Eye (tissue), 1 donor: ENCODE measurements at places on chromosomes 13 and 19.

GRCh38 chr13:49297338-49297737, 49.6 kb downstream of the CDADC1 start:
- DNase-seq = no peak

DNA sequence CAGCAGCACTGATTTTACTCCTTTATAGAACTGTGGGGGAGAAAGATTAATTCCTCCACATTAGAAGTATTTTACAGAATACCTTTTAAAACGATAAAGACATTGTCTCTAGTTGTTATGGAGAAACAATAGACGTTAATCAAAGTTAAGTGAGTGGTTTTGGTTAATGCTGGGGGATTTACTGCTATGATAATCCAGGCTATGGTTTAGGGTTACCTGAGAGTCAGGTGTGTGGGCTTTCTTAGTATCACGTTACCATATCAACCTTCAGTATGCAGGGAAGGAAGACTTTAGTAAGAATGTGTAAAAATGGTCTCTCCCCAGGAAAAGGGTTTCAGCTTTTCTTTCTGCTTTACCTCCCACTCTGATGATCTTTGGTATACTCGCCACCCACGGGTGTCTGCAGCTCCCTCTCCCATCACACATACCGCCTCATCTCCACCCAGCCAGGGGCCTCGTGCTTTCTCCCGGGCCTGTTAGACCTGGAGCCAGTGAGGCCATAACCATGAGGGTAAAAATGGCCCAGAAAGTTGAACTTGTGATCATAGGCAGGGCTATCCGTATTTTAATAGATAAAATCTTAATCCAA, 45.6 kb upstream of the WDFY2 start:
- no peak for DNase-seq

DNA sequence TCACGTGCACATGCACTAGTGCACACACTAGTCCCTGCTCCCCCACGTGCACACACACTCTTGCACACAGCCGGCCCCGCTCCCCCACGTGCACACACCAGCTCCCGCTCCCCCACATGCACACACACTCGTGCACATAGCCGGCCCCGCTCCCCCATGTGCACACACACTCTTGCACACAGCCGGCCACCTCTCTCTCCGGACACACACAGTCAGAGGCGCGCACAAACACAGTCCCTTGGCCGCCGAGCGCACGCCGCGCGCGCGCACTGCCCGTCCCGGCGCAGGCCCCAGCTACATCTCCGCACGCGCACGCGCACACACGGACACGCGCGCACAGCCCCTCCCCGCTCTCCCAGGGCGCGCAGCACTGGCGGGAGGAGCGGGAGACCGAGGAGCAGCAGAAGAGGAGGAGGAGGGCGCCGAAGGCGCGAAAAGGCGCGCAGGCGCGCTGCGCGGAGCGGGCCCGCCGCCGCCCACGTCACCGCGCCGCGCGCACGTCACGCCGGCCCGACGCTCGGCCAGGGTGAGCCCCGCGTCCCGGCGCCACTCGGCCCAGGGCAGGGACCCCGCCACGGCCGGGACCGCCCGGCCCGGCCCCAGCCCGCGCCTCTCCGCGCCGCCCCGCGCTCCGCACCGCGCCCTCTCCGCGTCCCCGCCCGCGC, at the start of gene TFDP1:
Gene TFDP1 (plus strand): TSS at position 549 of the 665 bp plus-strand sequence. CDS start 1,085 bp downstream, outside the sequence.
- DNase-seq = peak; percentile 95

DNA sequence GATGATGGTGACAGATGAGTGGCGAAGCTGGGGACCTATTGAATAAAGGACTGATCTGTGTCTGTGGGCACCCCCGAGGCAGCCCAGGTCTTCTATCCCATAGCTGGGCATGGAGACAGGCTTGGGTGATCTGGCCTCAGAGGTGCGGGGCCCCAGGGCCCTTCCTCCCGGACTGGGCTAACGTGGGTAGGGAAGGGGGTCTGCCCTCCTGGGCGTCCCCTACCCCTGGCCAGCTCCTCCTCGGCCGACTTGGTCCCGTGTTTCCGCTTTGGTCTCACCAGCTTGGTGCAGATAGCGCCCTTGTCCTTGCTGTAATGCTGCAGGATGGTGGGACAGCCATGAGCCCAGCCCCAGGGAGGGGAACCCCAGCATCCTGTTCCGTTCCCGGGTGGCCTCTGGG, 3.3 kb downstream of the MATK start:
- DNase-seq = no peak

DNA sequence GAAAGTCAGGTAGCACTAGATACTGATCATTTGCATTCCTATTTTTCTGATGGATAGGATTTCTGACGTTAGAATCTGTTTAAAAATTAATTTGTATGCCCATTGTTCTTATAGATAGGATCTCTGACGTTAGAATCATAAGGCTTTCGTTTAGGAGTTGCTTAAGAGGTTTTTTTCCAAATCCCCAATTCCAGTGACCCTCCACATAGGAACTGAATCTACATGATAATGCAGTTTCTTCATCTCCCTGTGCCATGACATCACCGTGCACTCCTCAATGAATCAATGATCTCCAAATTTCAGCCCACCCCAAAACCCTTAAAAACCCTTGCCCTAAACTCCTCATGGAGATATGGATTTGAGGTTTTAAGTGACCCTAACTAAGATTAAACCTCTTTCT, 87.2 kb downstream of the RXFP2 start:
- DNase-seq = no peak

DNA sequence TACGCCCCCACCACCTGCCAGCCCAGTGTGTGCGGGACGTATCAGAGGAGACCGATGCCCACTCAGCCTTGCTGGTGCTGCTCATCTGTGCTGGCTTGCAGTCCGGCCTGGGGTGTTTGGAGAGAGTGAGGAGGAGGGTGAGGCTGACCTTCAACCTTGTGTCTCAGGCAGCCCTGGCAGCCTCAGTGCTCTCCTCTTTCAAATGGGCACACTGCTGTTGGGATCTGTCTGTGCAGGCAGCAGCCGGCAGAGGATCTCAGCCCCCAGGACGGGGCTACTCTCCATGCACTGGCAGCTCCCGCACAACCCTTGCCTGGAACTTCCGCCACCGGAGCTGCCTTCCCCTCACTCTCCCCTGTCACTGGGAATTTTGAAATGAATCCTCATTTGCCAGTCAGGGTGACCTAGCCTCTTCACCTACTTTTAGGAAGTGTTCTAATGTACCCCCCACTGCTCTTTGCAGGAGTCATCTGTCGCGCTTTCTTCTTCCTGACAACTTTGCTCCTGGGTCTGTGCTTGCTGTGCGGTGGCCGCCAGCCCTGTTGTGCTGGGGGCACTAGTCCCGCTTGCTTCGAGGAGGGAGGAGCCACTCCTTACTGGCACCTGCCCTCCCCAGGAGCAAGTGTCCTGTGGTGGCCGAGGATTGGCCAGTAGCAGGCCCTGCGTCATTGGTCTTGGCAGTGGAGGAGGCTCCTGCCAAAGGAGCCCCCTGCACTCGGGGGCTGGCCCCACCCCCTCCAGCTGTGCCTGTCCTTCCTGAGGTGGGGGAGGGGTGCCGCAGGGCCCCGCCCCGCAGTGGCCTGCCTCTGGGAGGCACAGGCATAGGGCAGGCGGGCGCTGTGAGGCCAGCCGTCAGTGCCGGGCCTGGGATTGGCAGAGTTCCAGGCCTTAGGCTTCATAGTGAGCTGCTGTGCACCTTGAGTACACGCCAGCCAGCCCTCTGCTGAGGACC, 53.4 kb downstream of the TSSK6 start:
- peak; percentile 87 for DNase-seq

GRCh38 chr19:2517881-2518601, 42.1 kb downstream of the GADD45B start:
- DNase-seq = no peak

GRCh38 chr13:28637714-28638355, 21.1 kb upstream of the POMP start:
- no peak for DNase-seq

DNA sequence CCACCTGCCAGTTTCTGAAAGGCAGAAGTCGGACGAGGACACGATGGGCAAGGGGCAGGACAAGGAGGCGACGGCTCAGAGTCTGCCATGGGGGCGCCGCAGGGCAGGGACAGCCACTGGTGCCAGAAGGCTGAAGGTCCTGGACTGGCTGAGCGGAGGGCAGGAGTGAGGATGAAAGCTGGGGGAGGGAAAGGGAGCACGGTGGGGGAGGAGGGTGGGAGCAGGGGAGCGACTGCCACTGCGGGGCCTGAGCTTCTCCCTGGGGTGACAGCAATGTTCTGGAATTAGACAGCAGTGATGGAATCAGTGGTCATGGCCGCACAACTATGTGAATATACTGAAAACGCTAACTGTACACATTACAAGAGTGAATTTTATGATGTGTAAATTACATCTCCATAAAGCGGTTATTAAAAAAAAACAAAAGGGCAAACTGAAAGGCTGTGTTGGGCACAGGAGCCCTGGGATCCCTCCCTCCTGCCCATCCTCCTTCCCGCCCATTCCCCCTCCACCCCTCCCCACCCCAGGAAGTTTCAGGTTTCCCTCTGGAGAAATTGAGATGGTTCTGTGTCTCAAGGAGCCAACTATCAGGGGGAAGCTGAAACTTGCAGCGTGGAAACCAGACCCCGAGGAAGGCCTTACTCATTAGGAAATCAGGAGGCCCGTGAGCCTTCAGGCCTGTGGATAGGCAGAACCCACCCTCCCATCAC, 15.9 kb downstream of the MLLT1 start:
- DNase-seq = peak; percentile 35

- DNase-seq = no peak
Observed at GRCh38 chr19:45577111-45577905, 7.3 kb downstream of the OPA3 start.

DNA sequence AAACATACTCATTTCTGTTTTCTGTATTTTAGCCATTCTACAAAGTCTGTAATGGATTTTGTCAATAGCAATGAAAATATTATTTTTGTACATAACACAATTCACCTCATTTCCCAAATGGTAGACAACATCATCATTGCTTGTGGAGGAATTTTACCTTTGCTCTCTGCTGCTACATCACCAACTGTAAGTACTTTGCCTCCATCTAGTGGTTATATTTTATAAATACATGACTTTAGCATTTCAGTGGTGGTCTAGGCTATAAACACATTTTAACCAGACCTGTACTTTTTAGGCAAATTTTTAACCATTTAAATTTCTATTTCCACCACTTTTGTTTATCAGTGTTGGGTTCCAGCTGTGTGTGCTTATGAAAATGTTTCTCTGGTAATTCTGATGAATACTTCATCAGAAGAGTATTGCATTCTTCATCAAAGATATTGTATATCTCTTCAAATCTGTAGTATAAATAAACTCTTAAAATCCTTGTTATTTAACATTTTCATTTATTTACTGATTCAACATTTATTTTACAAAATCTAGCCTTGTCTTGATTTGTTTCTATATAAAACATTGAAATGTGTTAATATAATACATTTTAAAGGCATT, 222.4 kb downstream of the NBEA start:
- peak; percentile 73 for DNase-seq

GRCh38 chr19:55161571-55162322, 4.2 kb upstream of the TNNI3 start:
- DNase-seq = no peak

DNA sequence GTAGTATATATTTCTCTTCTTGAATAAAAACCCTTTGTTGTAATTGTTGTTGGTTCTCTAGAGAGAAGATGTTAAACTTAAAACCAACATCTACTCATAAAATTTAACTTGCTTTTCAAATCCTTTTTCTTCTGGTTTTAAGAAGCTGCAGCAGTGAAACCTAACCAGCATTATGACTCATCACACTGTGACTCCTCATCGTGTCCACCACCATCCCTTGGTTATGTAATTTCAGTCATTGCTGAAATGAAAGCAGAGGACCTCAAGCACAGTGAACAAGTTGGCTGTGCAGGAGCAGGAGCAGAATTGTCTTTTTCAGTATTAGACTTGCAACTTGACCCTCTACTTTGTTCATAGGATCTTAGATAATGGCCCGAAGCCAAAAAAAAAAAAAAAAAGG, 64.9 kb upstream of the HTR2A start:
- no peak for DNase-seq

GRCh38 chr13:48093588-48093987, 1.3 kb downstream of the MED4 start:
- DNase-seq = no peak

- DNase-seq = no peak
Observed at GRCh38 chr13:21011378-21011777, 50.0 kb downstream of the LATS2 start.

GRCh38 chr13:73985783-73986182, 148.4 kb downstream of the KLF12 start:
- DNase-seq = no peak

DNA sequence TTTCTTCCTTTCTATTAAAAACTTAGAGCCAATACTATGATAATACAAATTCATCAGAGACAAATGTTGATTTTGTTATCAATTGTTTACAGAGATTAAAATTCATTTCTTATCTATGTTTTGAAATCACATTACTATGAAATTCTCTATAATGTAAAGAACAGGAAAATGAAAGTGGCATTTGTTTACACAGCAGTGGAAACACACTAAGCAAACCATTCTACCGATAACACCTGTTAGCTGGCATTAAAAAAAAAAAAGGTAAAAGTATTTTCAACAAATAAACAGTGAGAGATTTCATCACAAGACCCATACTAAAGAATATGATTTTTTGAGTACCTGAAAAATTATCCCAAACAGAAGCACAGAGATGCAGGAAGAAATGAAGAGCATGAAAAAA, 4.8 kb upstream of the CCDC70 start:
- no peak for DNase-seq

DNA sequence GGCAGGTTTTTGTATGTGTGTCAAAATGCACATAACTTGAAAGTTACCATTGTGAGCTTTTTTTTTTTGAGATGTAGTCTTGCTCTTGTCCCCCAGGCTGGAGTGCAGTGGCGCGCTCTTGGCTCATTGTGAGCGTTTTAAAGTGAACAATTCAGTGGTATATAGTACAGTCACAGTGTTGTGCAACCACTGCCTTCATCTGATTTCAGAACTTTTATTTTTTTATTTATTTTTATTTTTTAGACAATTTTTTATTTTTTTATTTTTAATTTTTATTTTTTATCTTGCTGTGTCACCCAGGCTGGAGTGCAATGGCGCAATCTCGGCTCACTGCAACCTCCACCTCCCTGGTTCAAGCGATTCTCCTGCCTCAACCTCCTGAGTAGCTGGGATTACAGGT, 15.0 kb downstream of the SLC25A42 start:
- DNase-seq = no peak

DNA sequence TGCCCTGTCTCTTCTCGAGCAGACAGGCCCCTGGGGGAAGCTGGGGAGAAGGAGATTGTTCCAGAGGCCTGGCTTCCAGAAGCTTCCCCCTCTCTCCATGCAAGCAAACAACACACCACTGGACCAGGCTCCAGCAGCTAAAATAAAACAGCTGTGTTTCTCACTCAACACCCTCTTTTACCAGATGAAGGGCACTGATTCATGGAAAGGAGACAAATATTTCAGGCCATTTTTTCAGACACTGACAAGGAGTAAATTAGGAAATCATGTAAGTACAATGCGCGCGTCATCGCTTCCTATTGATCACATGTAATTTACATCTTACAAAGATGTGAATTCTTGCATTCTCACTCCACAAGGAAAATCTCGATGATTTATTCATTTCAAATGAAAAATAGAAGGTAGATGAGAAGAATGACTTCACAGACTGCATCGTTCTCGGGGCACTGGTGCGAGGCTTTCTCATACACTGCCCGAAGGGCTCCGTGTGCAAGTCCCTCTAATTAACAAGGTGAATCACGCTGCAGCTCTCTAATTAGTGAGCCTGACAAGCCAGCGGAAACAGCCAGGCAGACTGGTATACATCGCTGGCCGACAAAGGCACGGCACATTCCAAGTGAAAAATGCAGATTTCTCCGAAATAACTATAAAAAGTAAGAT, 153.6 kb downstream of the KCTD15 start:
- peak; percentile 63 for DNase-seq
